Stimulated activated CD4-positive, alpha-beta T cell treated with anti-CD3 and anti-CD28 coated beads, Interleukin-2, amount 100 ng/mL, for 4 hours (primary cell): ENCODE measurements at places on chromosomes 6 and 20.

GRCh38 chr20:12928358-12928754, 80.4 kb upstream of the SPTLC3 start:
- no peak for DNase-seq

DNA sequence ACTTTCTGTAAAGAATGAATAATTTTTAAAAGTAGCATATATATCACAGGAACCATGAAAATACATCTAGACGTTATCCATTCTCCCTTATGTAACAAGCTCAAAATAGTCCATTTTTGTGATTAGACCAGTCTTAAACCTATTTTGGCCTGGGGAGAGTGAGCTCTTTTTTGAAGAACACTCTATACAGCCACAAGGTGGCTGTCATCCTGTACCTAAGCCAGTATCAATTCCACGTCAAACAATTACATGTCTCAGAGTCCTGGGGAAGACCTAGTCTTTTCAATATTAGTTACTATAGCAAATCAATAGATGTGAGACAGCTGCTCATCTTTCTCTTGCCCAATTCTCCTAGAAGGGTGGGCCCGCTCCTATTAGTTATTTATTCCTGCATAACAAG, 28.4 kb downstream of the FBXO5 start:
- DNase-seq = no peak

DNA sequence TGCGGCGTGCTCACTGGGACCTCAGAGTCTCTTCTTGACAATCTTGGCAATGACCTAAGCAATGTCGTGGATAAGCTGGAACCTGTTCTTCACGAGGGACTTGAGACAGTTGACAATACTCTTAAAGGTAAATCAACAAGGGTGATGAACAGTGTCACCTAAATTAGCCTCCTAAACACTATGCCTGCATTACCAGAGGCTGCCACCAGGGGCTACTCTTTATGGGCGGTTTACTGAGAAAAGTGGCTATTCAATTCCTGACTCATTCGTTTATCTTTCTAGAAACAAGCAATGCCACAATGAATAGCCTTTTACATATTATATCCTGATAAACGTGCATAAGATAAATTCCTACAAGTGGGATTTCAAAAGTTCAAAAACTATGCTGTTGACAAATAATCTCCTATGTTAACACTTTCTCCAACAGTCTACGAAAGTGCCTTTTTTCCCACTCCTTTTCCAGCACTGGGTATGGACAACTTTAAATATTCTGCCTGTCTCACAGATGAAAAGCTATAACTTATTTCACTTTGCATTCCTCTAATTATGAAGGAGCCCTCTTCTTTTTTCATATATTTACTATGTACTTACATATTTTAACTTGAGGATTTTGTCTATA, 1.3 kb downstream of the BPIFA2 start:
- no peak for DNase-seq

GRCh38 chr6:148524976-148525375, 182.3 kb downstream of the SASH1 start:
- DNase-seq = no peak

GRCh38 chr20:63457737-63458136, 14.7 kb downstream of the KCNQ2 start:
- DNase-seq = no peak

DNA sequence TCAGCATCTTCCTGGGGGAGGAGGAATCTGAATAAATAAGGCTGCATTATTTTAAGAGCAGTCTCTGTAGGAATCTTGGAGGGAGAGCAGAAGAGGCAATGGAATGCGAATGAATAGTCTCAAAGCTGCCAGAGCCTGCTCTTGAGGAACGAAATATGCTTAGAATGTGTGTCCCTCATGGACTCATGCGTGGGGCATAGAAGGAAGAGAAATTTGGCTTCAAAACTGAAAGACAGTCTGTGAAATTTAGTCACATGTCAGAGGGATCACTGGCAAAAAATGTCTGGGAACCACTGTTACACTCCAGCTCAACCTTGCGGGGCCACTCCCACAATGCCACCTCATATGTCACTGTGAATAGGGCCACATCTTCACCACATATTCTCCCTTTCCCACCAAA, 95.5 kb downstream of the GJA10 start:
- no peak for DNase-seq

DNA sequence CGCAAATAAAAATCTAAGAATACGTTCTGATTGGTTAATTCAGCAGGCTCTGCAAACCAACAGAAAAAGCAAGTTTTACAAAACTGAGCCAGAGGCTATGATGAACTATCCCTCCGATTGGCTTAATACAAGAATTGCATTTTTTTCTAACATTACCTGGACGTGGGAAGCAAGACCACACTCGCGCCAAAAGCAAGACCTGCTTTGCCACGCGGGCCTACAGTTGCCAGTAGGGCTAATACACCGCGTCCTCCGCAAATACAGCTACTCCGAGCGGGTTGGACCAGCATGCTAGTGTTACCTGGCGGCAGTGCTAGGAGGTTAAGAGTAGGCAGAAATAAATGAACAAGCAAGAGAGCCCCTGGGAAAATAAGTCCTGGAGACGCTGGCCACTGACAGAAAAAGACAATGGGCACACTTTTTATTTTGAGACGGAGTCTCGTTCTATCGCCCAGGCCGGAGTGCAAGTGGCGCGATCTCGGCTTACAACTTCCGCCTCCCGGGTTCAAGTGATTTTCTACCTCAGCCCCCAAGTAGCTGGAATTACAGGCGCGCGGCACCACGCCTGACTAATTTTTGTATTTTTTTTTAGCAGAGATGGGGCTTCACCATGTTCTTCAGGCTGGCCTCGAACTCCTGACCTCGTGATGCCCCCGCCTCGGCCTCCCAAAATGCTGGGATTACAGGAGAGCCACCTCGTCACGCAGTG, 131.9 kb upstream of the BTN3A2 start:
- DNase-seq = no peak

DNA sequence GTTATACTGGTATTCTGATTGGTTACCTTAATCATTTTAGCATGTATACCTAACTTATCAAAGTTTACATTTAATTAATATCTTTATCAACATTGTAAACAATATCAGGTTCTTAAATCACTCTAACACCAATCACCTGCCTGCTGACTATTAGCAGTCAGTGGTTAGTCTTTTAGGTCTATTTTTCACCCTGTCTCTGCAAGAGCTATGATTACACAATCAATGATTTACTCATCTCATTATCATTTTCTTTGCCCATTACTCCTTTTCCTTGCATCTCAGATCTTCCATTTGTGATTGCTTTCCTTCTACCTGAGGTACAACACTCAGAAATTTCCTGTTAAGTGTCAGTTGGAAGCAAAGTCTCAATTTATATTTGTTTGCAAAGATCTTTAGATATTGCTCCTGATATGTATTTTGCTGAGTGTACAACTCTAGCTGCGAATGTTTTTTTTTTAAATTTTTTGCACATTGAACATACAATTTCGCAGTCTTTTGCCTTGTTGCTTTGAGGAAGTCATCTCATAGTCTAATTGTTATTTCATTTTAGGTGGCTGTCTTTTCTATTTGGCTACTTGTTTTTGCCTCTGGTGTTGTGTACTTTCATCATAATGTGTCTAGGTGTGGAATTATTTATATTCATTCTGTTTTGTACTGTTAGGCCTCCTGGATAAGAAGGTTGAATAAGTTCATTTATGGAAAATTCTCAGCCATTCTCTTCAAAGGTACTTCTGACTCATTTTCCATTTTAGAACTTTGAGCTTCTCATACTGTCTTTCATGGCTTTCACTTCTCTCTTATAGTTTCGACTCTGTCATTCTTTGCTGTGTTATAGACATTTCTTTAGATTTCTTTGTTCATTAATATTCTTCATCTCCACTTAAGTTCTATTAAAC, 104.9 kb upstream of the CEP162 start:
- no peak for DNase-seq

DNA sequence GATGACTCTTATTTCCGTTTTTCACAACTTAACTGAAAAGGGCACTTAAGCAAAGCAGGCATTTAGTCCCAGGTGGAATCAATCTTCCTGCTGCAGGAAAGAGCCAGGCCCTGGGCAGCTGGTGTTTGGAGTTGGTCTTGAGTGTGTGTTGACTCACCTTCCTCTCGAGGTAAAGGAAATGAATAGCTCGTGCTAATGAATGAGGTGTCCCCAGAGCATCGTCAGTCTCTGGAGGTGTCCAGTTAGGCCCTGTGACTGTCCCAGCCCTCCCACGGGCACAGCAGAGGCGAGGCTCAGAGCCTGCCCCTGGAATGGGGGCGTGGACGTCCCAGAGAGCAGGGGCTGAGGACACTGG, 277.7 kb downstream of the NRN1 start:
- no peak for DNase-seq

- peak; percentile 32 for DNase-seq
Observed at GRCh38 chr20:37345339-37346235, at the start of gene SRC. Gene SRC, plus strand, starts transcription at chr20:37346140. Its CDS starts 38,014 bp downstream, at chr20:37384154.

GRCh38 chr6:39819228-39819627, 27.1 kb downstream of the DAAM2 start:
- DNase-seq = no peak

DNA sequence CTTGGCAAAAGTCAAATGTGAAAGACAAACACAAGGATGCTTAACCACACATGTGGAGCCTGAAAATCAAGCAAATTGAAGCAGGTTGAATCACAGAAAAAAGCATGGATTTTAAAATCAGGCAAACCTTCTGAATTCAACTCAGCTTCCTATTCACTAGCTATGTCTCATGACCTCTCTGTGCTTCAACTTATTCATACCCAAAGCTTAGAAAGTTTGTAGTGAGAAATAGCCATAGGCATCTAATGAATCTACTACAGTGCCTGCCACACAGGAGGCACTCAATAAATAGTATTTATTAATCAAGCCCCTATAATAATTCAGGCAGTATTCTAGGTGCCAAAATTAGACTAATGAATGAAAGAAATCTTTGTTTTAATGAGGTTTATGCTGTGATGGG, 112.2 kb upstream of the TNFAIP3 start:
- no peak for DNase-seq
